ENCODE measurements at places on chromosomes 2 and 18. TPM values are rescaled to one million over a fixed set of nuclear protein-coding genes. Genes with fewer than 3 reads are reported as not detected.

Gene LIMS4
- polyA plus RNA-seq = 1.1 TPM

Gene TMEFF2
- 19.9 TPM for polyA plus RNA-seq

Gene FKBP1B
- polyA plus RNA-seq = 14.3 TPM

Gene SKOR2
- polyA plus RNA-seq = not detected

Gene ZAP70
- polyA plus RNA-seq = 2.3 TPM

Data from right renal cortex interstitium (tissue), 3 donors.